ENCODE measurements at places on chromosomes 4 and X.

DNA sequence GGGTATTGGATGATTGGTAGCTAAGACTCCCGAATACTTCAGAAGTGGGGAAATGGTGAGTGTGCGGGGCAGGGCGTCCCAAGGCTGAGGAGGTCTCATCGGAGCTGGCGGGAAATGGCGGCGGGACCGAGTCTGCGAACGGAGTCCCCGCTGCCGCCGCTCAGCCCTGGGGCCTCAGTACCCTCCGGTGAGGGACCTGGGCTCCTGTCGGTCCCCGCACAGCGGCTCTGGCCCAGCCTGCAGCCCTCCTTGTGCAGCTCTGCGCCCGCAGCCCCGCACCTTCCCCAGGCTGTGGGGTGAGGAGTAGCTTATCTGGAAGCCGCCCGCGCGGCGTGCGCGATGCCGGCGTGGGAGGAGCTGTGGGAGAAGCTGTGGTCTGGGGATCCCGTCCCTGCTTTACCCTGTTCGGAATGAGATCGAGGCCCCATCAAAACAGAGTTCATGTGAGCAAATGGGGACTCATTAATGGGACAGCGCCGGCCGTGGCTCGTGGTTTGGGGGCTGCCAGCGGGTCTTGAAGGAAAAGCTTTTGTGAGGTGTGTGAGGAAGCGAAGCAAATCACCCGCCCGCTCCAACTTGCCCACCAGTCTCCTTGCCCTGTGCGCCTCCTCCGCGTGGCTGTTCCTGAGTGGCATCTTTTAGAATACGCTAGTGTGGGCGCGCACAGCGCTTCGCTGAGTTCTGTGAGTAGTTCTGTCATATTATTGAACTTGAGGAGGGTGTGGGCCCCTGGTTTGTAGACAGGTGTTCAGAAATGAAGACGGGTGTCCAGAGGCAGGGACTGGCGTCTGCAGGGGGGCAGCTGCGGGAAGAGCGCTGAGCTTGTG, 531 bp downstream of the ZNF141 start:
- peaks cover 23% of the 10 kb centered on the region for H3K4me1 ChIP-seq
- DNase-seq = peak; percentile 71
- no peaks in the 10 kb centered on the region for H3K27me3 ChIP-seq
- peaks cover 54% of the 10 kb centered on the region for H3K36me3 ChIP-seq
- H3K4me3 ChIP-seq = peak overlapping the region; percentile 70
- peak overlapping the region; percentile 91 for H3K27ac ChIP-seq

GRCh38 chr4:82519776-82520175, 42.0 kb downstream of the TMEM150C start:
- no peak overlapping the region for H3K27ac ChIP-seq
- H3K36me3 ChIP-seq = no peaks in the 10 kb centered on the region
- H3K27me3 ChIP-seq = peaks cover 4% of the 10 kb centered on the region
- H3K4me3 ChIP-seq = no peak overlapping the region

GRCh38 chr4:149113804-149114430, 671.7 kb upstream of the NR3C2 start:
- no peak overlapping the region for H3K27ac ChIP-seq
- no peaks in the 10 kb centered on the region for H3K36me3 ChIP-seq
- H3K4me1 ChIP-seq = no peaks in the 10 kb centered on the region

DNA sequence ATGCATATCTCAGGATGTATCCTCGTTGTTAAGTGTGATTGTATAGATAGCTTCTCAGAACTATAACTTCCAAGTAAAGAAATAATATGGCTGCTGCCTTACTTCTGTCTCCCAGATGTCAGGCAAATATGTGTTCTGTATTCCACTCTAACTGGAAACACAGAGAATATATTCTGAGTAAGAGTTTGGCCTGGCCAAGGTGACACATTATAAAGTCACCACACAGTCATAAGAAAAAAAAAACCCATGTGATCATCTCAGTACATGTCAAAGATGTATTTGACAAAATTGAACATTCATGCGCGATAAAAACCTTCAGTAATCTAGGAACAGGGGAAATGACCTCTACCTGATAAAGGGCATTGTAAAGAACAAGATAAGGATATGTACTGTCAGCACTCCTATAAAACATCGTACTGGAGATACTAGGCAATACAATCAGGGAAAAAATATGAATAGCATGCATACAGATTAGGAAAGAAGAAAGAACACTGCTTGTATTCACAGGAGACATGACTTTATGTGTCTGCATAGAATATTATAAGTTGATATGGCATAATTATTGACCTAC, 207.1 kb downstream of the ZNF330 start:
- H3K27me3 ChIP-seq = no peaks in the 10 kb centered on the region
- no peak overlapping the region for H3K27ac ChIP-seq
- no peaks in the 10 kb centered on the region for H3K36me3 ChIP-seq
- DNase-seq = no peak
- H3K4me3 ChIP-seq = no peak overlapping the region

GRCh38 chr4:87122252-87122651, 98.2 kb downstream of the KLHL8 start:
- H3K27me3 ChIP-seq = no peaks in the 10 kb centered on the region
- no peaks in the 10 kb centered on the region for H3K4me1 ChIP-seq
- peaks cover 66% of the 10 kb centered on the region for H3K36me3 ChIP-seq
- DNase-seq = no peak

GRCh38 chr4:181643466-181643865, 599.7 kb upstream of the TENM3 start:
- DNase-seq = no peak
- H3K27ac ChIP-seq = no peak overlapping the region
- no peaks in the 10 kb centered on the region for H3K27me3 ChIP-seq

- no peak overlapping the region for H3K27ac ChIP-seq
- no peaks in the 10 kb centered on the region for H3K27me3 ChIP-seq
- H3K4me1 ChIP-seq = peaks cover 21% of the 10 kb centered on the region
- no peak for DNase-seq
- H3K36me3 ChIP-seq = no peaks in the 10 kb centered on the region
These were observed 126.8 kb downstream of the NFKB1 start for GRCh38 chr4:102627831-102628523.

DNA sequence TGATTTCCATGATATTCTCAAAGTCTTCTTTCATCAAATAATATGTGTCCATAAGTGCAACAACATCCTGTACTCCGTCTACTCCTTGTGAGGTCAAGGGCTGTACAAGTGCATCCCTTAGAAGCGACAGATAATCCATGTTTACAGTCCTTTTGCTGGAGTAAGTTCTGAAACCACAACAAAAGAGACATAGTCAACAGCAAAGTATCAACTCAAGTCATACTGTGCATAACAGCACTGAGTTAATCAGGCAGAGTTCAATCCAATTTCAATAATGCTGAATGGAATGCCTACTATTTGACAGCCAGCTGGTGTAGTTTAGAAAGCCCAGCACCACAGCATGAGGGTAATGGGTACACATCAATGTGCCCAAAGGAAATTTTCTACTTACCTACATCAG, 74.5 kb downstream of the RFC1 start:
- H3K4me3 ChIP-seq = no peak overlapping the region
- no peaks in the 10 kb centered on the region for H3K4me1 ChIP-seq
- no peak for DNase-seq
- H3K36me3 ChIP-seq = peaks cover 88% of the 10 kb centered on the region

- no peak for DNase-seq
- no peak overlapping the region for H3K4me3 ChIP-seq
- no peaks in the 10 kb centered on the region for H3K36me3 ChIP-seq
- H3K27ac ChIP-seq = no peak overlapping the region
- no peaks in the 10 kb centered on the region for H3K27me3 ChIP-seq
- no peaks in the 10 kb centered on the region for H3K4me1 ChIP-seq
These were observed 184.0 kb downstream of the UGT8 start for GRCh38 chr4:114782415-114783214.

- no peak overlapping the region for H3K4me3 ChIP-seq
- H3K27ac ChIP-seq = no peak overlapping the region
- no peaks in the 10 kb centered on the region for H3K4me1 ChIP-seq
- H3K36me3 ChIP-seq = no peaks in the 10 kb centered on the region
- H3K27me3 ChIP-seq = no peaks in the 10 kb centered on the region
These were observed 31.4 kb upstream of the PJA1 start for GRCh38 chrX:69196666-69197065.

- no peaks in the 10 kb centered on the region for H3K27me3 ChIP-seq
- no peak overlapping the region for H3K27ac ChIP-seq
- H3K4me3 ChIP-seq = no peak overlapping the region
- H3K36me3 ChIP-seq = no peaks in the 10 kb centered on the region
These were observed 9.4 kb upstream of the PAK3 start for GRCh38 chrX:111086591-111087006.

GRCh38 chrX:47143894-47144625, 442 bp downstream of the NDUFB11 start:
- no peaks in the 10 kb centered on the region for H3K27me3 ChIP-seq
- peaks cover 39% of the 10 kb centered on the region for H3K4me1 ChIP-seq
- H3K36me3 ChIP-seq = peaks cover 47% of the 10 kb centered on the region
- H3K27ac ChIP-seq = peak overlapping the region; percentile 96
- DNase-seq = no peak

GRCh38 chrX:110276778-110277177, 41.1 kb downstream of the AMMECR1 start:
- H3K27me3 ChIP-seq = no peaks in the 10 kb centered on the region
- H3K36me3 ChIP-seq = no peaks in the 10 kb centered on the region
- H3K27ac ChIP-seq = no peak overlapping the region

DNA sequence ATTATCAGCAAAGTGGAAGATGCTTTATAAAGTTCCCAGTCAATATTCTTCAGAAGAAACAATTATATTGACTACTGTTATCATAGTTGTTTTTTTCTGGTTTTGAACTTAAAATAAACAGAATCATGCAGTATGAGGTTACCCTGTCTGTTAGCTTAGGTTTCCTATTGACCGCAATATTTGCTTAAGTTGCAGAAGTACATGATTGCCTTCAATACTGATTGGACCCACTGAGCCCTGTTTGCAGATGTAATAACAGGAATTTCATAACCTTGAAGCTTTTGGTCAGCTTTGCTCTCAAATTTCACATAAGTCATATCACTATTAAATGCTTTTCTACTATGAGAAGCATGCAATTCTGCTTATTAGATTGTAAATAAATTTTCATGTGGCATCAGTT, 229.1 kb upstream of the FSTL5 start:
- no peaks in the 10 kb centered on the region for H3K27me3 ChIP-seq
- no peak overlapping the region for H3K27ac ChIP-seq
- DNase-seq = no peak
- no peak overlapping the region for H3K4me3 ChIP-seq
- H3K36me3 ChIP-seq = no peaks in the 10 kb centered on the region

GRCh38 chr4:87423317-87424098, 1.1 kb downstream of the NUDT9 start:
- no peaks in the 10 kb centered on the region for H3K36me3 ChIP-seq
- H3K27me3 ChIP-seq = no peaks in the 10 kb centered on the region
- peak overlapping the region; percentile 55 for H3K27ac ChIP-seq
- H3K4me3 ChIP-seq = peak overlapping the region; percentile 84
- H3K4me1 ChIP-seq = peaks cover 30% of the 10 kb centered on the region
- DNase-seq = no peak

GRCh38 chr4:25834411-25835107, 28.2 kb downstream of the SEL1L3 start:
- no peaks in the 10 kb centered on the region for H3K36me3 ChIP-seq
- H3K27ac ChIP-seq = no peak overlapping the region
- no peaks in the 10 kb centered on the region for H3K27me3 ChIP-seq
- H3K4me3 ChIP-seq = no peak overlapping the region
- H3K4me1 ChIP-seq = no peaks in the 10 kb centered on the region

GRCh38 chr4:173246719-173247118, 78.1 kb downstream of the GALNT7 start:
- peaks cover 92% of the 10 kb centered on the region for H3K4me1 ChIP-seq
- no peak for DNase-seq

- H3K4me3 ChIP-seq = no peak overlapping the region
- H3K4me1 ChIP-seq = peaks cover 12% of the 10 kb centered on the region
- H3K27me3 ChIP-seq = no peaks in the 10 kb centered on the region
- DNase-seq = no peak
- H3K36me3 ChIP-seq = peaks cover 32% of the 10 kb centered on the region
These were observed 11.2 kb downstream of the JADE1 start for GRCh38 chr4:128820671-128821070.

DNA sequence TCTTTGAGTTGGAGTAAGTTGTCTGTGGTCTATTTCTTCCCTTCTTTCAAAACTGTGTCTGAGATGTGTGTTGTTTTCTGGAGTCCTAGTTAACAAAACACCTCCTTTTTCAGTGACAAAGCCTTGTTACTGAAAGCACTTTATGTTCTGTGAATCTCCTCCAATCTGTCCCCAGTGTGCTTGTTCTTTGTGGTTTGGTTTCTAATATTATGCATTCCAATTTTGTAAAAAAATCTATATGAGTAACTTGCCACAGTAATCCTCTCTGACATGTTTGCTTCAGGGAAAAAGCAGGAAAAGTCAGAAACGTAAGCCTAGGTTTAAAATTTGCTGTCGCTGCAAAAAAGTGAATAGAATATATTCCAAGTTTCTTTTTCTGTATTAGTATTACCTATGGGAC, 12.4 kb downstream of the PRRG1 start:
- DNase-seq = no peak
- H3K4me1 ChIP-seq = no peaks in the 10 kb centered on the region
- H3K27me3 ChIP-seq = no peaks in the 10 kb centered on the region
- H3K36me3 ChIP-seq = no peaks in the 10 kb centered on the region
- no peak overlapping the region for H3K27ac ChIP-seq
- H3K4me3 ChIP-seq = no peak overlapping the region

DNA sequence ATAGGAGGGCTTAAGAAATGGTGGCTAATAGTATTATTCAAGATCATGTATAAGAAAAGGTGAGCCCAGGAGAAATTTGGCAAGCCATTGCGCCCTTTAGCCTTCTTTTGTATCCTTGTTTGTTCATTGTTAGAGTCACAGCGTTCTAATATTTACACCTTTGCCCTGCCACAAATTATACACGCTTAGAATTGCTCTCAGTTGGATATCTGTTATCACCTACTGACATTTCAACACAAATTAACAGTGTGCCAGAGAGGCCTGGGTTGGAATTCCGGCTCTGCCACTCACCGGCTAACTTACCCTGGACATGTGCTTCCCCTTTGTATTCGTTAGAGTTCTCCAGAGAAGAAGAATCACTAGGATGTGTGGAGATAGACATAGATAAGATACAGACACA, 148.7 kb upstream of the KIT start:
- H3K4me3 ChIP-seq = no peak overlapping the region
- no peak overlapping the region for H3K27ac ChIP-seq
- no peaks in the 10 kb centered on the region for H3K4me1 ChIP-seq
- H3K36me3 ChIP-seq = no peaks in the 10 kb centered on the region
- no peaks in the 10 kb centered on the region for H3K27me3 ChIP-seq
- DNase-seq = no peak

DNA sequence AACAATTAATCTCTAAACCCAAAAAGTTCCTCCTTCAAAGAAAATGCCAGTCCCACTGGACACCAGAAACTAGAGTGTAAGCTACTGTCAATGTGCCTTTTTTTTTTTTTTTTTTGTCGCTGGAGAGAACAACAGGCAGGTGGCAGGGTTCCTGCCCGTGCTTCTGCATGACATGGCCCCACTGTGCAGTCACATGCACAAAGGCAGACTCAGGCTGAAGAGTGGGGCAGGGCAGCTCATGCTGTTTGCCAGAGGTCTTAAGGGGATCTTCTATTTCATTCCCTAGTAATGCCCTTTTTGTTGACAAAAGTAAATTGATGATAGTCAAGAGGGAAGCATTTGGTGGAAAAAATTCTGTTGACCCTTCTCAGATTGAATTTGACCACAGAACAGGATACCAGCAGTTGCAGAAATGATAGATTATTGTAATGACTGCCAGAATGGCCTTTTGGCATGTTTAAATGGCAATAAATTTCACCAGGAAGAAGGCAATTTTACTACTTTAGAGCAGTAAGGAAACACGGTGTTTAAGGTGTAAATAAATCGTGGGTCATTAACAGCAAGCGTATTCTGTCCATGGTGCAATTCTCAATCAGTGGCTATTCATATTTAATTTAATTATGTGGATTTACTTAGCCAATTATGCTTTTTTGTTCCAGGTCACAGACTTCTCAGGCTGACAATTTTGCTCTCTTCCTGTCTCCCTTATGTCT, 80.9 kb downstream of the NKX6-1 start:
- no peaks in the 10 kb centered on the region for H3K27me3 ChIP-seq
- H3K36me3 ChIP-seq = no peaks in the 10 kb centered on the region
- no peak overlapping the region for H3K4me3 ChIP-seq
- H3K27ac ChIP-seq = no peak overlapping the region

All from DND-41 (cell line).